ENCODE measurements at places on chromosomes 2 and 18.

- DNase-seq, result no peak
These were observed 120.1 kb downstream of the CYP26B1 start for GRCh38 chr2:72027426-72028161.

DNA sequence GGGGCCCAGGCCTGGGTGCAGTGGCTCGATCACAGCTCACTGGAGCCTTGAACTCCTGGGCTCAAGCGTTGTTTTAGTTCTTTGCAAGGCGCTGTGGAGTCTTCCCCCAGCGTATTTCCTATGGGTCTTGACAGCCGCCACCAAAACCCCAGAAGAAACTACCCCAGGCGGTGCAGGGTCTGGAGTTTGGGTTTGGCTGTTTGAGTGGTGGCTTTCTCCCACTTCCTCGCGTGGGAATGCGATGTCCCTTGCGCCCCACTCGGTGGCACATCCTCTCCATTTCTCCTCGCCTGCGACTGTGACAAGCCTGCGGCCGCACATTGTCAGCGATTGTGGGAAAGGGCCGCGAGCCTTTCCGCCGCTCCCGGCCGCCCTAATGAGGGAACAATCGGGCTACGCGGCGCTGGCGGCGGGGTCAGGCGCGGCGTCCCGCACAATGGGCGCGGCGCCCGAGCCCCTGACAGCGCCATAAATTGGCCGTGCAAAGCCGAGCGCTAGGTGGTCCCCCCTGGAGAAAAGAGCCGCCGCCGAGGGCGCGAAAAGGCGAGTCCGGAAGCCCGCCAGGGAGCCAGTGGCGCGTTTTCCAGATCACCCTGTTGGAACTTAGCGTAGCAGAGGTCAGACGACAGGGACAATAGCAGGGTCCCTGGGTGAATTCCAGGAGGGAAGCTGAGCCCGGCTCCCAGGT is 194.9 kb upstream of the POU3F3 start:
- no peak for DNase-seq

DNA sequence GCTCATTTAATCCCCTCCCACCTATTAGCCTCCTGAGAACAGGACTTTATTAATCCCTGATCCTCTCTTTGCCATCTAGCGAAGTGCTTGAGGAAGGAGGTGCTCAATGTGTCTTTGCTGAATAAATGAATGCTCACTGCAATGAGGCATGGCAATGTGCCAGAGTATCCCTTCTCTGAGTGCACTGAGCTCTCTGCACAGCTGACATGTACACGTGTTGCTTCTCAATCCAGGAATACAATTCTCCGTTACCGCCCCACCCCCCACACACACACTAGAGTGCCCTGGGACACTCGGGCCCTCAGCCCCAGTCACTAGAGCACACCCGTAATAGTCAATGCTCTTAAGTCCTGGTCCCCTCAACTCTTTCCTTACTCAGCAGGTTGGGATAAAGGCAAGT is 41.4 kb downstream of the FAM178B start:
- DNase-seq, result no peak

GRCh38 chr2:127175041-127175721 is 44.9 kb downstream of the CYP27C1 start:
- no peak for DNase-seq

DNA sequence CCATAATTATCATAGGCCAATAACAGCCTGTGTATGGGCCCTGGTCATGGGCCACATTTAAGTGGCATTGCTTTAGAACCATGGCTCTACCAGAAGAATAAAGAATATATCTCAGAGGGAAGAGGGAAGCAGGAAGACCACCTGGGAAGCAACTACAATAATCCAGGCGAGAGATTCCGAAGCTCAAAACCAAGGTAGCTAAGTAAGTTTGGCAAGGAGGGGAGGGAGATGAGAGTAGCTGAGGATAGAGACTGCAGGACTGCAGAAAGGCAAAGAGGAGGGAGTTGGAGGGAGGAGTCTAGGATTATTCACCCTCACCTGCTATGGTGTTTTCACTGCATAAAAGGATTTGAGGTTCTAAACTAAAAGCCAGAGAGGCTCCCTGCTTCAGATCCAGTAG is 293.5 kb downstream of the SETBP1 start:
- DNase-seq, result no peak

GRCh38 chr2:111164078-111164477 is 43.4 kb downstream of the BCL2L11 start:
- DNase-seq, result no peak

- peak; percentile 65 for DNase-seq
These were observed 27.5 kb downstream of the SIX2 start for GRCh38 chr2:44981714-44982108.

- no peak for DNase-seq
These were observed 22.0 kb downstream of the AGAP1 start for GRCh38 chr2:235515821-235516220.

DNA sequence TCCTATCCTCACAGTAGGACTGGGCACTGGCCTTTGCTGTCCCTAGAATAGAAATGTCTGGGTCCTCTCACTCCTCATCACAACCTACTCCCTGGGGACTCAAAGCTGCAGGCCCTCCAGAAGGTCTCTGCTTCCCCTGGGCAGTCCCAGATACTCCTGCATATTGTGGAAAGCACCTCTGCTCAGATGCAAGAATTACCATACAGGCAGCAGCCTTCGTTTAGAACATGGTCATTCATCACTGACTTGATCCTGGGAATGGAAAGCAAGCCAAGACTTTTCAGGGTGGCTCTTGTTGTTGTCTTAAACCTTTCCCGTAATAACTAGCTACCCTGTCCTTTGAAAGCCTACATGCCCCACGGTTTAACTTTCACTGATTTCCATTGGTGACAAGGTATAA is 53.1 kb upstream of the NPAS2 start:
- DNase-seq, result no peak

- DNase-seq, result no peak
These were observed 1.4 kb downstream of the SMC6 start for GRCh38 chr2:17752246-17752645.

GRCh38 chr2:3171564-3172264 is 205.9 kb downstream of the EIPR1 start:
- DNase-seq, result no peak

DNA sequence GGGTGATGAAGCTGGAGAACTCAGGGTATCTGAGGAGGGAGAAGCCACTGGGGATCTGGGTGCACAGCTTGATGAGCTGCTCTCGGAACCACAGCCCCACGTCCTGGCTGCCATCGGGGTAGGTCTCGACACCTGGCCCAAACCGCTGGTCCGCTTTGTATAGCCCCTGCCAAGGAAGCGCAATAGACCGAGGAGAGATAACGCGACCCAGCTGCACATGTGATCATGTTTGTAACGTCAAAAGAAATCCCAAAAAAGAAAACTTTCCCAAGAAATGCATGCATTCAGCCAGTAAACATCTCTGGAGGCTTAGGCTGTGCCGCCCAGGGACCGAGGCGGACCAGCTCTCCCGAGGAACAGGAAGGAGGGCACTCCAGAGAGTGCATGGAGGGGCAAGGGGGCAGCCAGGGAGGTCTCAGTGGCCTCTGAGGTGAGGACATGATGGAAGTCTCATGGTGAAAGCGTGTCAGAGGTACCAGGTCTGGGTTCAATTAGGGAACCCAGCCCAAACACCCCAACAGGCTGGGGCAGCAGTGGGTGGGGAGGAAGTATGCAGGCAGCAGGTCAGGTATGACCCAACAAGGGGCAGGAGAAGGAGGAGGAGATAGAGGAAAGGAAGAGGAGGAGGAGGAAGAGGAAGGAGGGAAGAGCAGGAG is 28.3 kb downstream of the ANKMY1 start:
- DNase-seq, result no peak

GRCh38 chr2:27717070-27717795 is 53.5 kb downstream of the SLC4A1AP start:
- no peak for DNase-seq

DNA sequence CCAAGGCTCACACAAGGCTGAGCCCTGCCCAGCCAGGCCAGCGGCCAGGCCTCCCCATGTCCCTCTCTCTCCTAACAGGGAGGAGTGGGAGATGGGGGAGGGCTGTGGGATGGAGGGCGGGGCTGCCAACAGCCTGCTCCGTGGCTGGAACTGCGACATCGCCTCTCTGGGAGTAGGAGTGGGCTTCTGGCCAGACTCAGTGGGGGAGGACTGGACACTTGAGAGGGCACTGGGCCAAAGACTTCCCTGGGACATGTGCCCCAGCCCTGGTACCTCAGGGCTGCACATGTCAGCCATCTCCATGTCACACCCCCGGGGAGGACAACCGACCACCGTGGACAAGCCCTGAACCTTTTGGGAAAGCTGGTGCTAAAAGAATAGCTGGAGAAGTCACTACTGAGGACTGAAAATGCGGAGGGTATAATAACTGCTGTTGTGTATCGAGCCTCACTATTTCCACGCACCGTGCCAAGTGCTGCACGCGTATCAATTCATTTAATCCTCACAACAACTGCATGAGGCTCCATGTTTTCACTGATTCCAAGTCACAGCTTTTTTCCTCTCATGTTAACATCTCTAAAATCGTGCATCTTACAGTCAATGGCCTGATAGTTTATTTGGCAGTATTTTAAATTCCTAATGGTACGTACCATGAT is 127.3 kb downstream of the MSH2 start:
- no peak for DNase-seq
